ENCODE measurements at places on chromosomes 4 and X. TPM values are rescaled to one million over a fixed set of nuclear protein-coding genes. Genes with fewer than 3 reads are reported as not detected.

Gene ZNF711
- 0.07 TPM for total RNA-seq

Gene UGT2B17
- not detected for total RNA-seq

Gene SPANXD
- not detected for total RNA-seq

Gene MAGEB5
- not detected for total RNA-seq

Gene MAGEA8
- total RNA-seq: not detected

Gene SMIM10L2A
- 0.48 TPM for total RNA-seq

Gene FMR1NB
- not detected for total RNA-seq

Gene XIAP
- total RNA-seq: 33.0 TPM

Gene MAGEA10
- total RNA-seq: not detected

Gene PCDH11X
- total RNA-seq: not detected

Gene GLRA2
- total RNA-seq: not detected

- H3K4me1 ChIP-seq: no peaks in the 10 kb centered on the region
- no peaks in the 10 kb centered on the region for H3K27me3 ChIP-seq
- no peak for DNase-seq
- H3K36me3 ChIP-seq: no peaks in the 10 kb centered on the region
- H3K4me3 ChIP-seq: no peak overlapping the region
- H3K27ac ChIP-seq: no peak overlapping the region
Observed at GRCh38 chrX:34658326-34658725, 1.2 kb upstream of the TMEM47 start.

GRCh38 chrX:41802958-41803357, 79.0 kb downstream of the GPR82 start:
- DNase-seq: no peak
- H3K36me3 ChIP-seq: no peaks in the 10 kb centered on the region
- no peaks in the 10 kb centered on the region for H3K27me3 ChIP-seq
- H3K4me1 ChIP-seq: no peaks in the 10 kb centered on the region
- no peak overlapping the region for H3K4me3 ChIP-seq

DNA sequence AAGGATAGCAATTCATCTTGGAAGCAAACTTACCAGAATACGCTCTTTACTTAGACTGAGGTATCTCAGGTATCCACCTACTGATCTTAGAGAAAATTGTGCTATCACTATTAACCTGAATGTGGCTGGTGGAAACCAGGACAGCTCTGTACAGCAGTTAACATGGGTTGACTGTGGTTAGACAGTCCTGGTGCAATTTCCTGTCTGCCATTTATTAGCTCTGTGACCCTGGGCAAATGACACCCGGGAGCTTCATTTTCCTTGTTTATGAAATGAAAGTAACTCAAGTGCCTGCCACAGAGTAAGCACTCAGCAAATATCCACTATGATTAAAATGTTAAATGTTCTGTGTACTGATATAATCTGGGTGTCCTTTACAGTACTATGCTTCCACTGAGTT, 60.0 kb downstream of the SMC1A start:
- no peak overlapping the region for H3K4me3 ChIP-seq
- H3K27ac ChIP-seq: no peak overlapping the region
- H3K4me1 ChIP-seq: no peaks in the 10 kb centered on the region
- no peaks in the 10 kb centered on the region for H3K36me3 ChIP-seq
- H3K27me3 ChIP-seq: no peaks in the 10 kb centered on the region
- no peak for DNase-seq

DNA sequence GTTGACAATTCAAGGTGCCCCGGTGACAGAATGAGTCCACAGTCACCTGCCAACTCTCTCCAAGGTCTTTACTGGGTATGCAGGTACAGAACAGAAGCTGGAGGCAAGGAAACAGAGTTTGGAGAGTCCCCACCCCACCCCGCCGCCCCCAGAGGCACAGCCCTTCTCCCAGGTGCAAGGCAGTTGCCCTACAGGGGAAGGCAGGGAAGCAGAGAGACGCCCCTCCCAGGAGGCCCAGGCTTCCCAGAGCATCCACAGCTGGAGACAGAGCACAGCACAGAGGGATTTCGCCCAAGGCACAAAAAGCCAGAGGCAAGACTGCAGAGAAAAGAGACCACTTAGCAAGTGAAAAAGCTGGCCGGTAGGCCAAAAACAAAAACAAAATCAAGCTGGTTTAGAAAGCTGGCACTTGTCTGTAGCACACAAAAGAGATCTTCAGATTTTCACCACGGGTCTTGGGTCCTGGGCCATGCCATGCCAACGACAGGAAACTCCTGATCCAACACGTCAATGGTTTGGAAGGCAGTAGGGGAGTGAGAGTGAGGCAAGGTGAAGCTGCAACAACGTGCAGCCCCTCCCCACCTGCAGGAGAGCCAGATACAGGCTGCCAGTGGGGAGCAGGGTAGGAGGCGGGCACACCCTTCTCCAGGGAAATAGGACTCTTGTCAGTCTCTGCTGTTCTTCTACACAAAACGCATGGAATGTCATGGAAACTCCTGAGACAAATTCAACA, 113.3 kb downstream of the AFAP1 start:
- H3K4me3 ChIP-seq: no peak overlapping the region
- H3K27me3 ChIP-seq: no peaks in the 10 kb centered on the region
- H3K36me3 ChIP-seq: no peaks in the 10 kb centered on the region

DNA sequence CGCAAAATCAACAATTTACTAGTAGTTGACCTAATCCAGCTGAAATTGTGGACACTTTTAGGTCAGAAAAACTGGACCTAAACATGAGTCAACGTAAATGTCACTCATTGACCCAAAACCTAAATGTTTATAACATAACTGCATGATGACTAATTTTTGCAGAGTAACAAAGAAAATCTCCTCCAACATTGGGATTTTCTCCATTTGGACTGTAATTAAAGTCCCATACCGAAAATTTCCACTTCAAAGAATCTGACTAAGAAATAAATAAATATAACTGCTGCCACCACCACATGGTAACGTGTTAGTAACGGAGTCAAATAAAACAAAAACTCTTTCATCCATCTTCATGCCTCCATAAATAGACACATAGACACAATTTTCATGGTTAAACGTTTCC, 1.9 kb downstream of the ADGRA3 start:
- DNase-seq: no peak
- H3K4me1 ChIP-seq: peaks cover 3% of the 10 kb centered on the region
- no peak overlapping the region for H3K27ac ChIP-seq
- H3K27me3 ChIP-seq: no peaks in the 10 kb centered on the region

DNA sequence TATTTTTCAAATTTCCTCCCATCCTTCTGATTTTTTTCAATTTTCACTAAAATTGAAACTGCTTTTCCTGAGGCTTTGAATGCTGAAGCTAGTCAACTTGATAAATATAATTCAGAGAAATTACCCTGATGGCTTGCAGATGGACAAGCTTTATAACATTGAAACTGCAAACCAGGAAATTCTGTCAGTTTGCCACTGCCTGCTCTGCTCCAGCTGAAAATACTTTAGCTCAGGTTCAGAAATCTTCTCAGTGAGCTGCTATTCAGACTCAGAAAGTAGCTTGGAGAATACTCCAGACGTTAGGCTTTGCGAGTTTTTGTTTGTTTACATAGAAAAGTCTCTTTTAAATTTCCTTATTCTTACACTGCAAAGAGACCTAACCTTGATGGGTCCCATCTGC, 1574.7 kb downstream of the STIM2 start:
- H3K36me3 ChIP-seq: no peaks in the 10 kb centered on the region
- no peaks in the 10 kb centered on the region for H3K27me3 ChIP-seq
- DNase-seq: no peak
- no peaks in the 10 kb centered on the region for H3K4me1 ChIP-seq
- no peak overlapping the region for H3K4me3 ChIP-seq
- no peak overlapping the region for H3K27ac ChIP-seq

- no peak overlapping the region for H3K27ac ChIP-seq
- no peaks in the 10 kb centered on the region for H3K27me3 ChIP-seq
- H3K4me1 ChIP-seq: no peaks in the 10 kb centered on the region
- no peak overlapping the region for H3K4me3 ChIP-seq
Observed at GRCh38 chrX:4787971-4788370, 1074.5 kb upstream of the PRKX start.

GRCh38 chr4:94403751-94404150, 48.0 kb upstream of the PDLIM5 start:
- DNase-seq: no peak
- H3K36me3 ChIP-seq: no peaks in the 10 kb centered on the region
- H3K4me3 ChIP-seq: no peak overlapping the region
- no peak overlapping the region for H3K27ac ChIP-seq
- no peaks in the 10 kb centered on the region for H3K27me3 ChIP-seq

- peaks cover 10% of the 10 kb centered on the region for H3K4me1 ChIP-seq
- H3K4me3 ChIP-seq: peak overlapping the region; percentile 61
- no peak for DNase-seq
- H3K27ac ChIP-seq: peak overlapping the region; percentile 43
- no peaks in the 10 kb centered on the region for H3K27me3 ChIP-seq
- no peaks in the 10 kb centered on the region for H3K36me3 ChIP-seq
Observed at GRCh38 chrX:3713937-3714434, 537 bp upstream of the PRKX start.

GRCh38 chr4:184823014-184823413, 2.8 kb downstream of the ACSL1 start:
- H3K4me1 ChIP-seq: peaks cover 21% of the 10 kb centered on the region
- no peaks in the 10 kb centered on the region for H3K27me3 ChIP-seq
- no peak for DNase-seq
- no peak overlapping the region for H3K4me3 ChIP-seq
- H3K27ac ChIP-seq: no peak overlapping the region
- H3K36me3 ChIP-seq: no peaks in the 10 kb centered on the region

- no peaks in the 10 kb centered on the region for H3K27me3 ChIP-seq
- no peak overlapping the region for H3K27ac ChIP-seq
- DNase-seq: no peak
- H3K4me1 ChIP-seq: no peaks in the 10 kb centered on the region
- H3K36me3 ChIP-seq: no peaks in the 10 kb centered on the region
Observed at GRCh38 chr4:149095811-149096210, 653.6 kb upstream of the NR3C2 start.

- no peak overlapping the region for H3K27ac ChIP-seq
- peaks cover 15% of the 10 kb centered on the region for H3K27me3 ChIP-seq
- no peak for DNase-seq
- H3K4me1 ChIP-seq: no peaks in the 10 kb centered on the region
Observed at GRCh38 chr4:150078579-150079080, 385 bp downstream of the DCLK2 start.

GRCh38 chr4:155071962-155072361, 136.5 kb upstream of the NPY2R start:
- H3K4me1 ChIP-seq: no peaks in the 10 kb centered on the region
- DNase-seq: no peak
- H3K27ac ChIP-seq: no peak overlapping the region

GRCh38 chrX:114619874-114620273, 36.0 kb downstream of the HTR2C start:
- H3K27me3 ChIP-seq: no peaks in the 10 kb centered on the region
- no peak overlapping the region for H3K4me3 ChIP-seq
- no peaks in the 10 kb centered on the region for H3K36me3 ChIP-seq
- H3K27ac ChIP-seq: no peak overlapping the region
- H3K4me1 ChIP-seq: no peaks in the 10 kb centered on the region

DNA sequence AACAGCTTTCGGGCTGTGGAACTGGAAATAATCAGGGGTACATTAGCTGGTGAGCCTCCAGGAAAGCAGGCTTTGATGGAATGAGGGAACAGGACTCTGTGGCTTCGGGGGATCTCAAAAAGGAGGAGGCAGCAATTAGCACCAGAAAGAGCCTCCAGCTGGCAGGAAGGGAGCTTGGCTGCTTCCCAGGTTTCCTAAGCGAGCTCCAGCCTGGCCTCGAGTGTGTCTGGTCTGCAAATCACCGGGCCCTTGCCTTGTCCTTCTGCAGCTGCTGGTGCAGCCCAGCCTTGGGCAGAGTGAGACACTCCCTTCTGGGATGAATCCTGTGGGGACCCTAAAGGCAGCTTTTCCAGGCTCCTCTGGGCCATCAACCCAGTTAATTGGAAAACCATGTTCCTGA, 10.7 kb upstream of the PDHA1 start:
- no peaks in the 10 kb centered on the region for H3K4me1 ChIP-seq
- H3K27ac ChIP-seq: no peak overlapping the region
- H3K4me3 ChIP-seq: no peak overlapping the region
- H3K36me3 ChIP-seq: no peaks in the 10 kb centered on the region
- no peaks in the 10 kb centered on the region for H3K27me3 ChIP-seq

All from CD8-positive, alpha-beta memory T cell (primary cell).